ENCODE measurements at places on chromosomes 11 and 22.

GRCh38 chr11:10573556-10573955 is 5.1 kb upstream of the LYVE1 start:
- DNase-seq: no peak

- no peak for DNase-seq
These were observed 8.0 kb downstream of the LAYN start for GRCh38 chr11:111548525-111548924.

- no peak for DNase-seq
These were observed 70.7 kb downstream of the MN1 start for GRCh38 chr22:27730641-27731433.

DNA sequence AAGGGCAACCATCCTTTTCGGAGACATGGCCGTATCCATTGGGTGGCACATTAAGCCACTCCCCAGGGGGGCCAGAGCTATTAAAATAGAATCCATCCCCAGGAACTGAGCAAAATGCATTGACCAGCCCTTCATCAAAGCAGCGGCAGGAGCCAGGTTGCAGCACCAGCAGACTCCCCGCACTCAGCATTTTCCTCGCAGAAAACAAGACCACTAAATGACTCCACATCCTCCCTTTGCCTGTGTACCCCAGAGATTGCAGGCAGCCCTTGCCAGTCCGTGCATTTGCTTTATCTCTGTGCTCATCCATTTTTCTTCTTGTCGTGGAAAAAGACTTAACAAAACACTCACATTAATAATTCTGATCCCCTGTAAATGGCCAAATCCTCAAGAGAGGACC is 144.4 kb upstream of the LARGE1 start:
- DNase-seq: no peak

- DNase-seq: no peak
These were observed 12.4 kb upstream of the NAP1L4 start for GRCh38 chr11:3004481-3004880.

GRCh38 chr22:28904211-28904896 is 21.0 kb downstream of the ZNRF3 start:
- DNase-seq: no peak

- DNase-seq: no peak
These were observed 993 bp upstream of the SFI1 start for GRCh38 chr22:31495343-31495742.

GRCh38 chr11:20357150-20357549 is 6.4 kb upstream of the HTATIP2 start:
- no peak for DNase-seq

DNA sequence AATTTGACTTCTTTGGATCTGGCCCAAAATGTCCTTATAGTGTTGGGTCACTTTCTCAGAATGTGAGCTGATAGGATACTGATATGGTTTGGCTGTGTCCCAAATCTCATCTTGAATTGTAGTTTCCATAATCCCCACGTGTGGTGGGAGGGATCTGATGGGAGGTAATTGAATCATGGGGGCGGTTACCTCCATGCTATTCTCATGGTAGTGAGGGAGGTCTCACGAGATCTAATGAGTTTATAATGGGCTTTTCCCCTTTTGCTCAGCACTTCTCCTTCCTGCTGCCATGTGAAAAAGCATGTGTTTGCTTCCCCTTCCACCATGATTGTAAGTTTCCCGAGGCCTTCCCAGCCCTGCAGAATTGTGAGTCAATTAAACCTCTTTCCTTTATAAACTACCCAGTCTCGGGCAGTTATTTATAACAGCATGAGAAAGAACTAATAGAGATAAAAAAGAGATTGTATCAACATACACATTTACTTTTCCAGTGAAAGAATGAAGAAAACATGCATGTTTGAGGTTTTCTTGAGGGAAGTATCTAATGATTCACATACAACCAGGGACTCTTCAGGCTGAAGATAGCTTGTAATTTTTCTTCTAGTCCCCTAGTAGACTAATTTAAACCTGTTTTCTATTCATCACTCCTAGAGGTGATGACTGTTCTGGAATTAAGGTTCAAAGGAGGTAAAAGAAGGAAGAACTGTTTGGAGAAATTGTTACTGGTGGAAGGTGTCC is 17.3 kb upstream of the CSTF3 start:
- DNase-seq: no peak

DNA sequence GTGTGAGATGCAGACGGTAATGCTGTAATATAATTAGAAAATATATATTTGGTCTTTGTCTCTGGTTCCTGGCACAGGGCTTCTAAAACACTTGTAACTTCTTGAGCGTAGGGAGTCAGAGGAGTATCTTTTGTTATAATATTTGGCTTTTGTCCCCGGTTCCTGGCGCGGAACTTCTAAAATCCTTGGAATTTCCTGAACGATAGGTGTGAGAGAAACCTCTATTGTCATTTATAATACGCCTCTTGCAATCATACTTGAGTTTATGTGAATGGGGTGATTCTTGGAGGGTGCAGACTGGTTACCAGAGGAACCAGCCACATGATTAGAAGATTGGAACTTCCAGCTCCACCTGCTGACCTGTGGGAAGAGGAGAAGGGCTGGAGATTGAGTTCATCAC is 54.1 kb upstream of the ZBED5 start:
- no peak for DNase-seq

DNA sequence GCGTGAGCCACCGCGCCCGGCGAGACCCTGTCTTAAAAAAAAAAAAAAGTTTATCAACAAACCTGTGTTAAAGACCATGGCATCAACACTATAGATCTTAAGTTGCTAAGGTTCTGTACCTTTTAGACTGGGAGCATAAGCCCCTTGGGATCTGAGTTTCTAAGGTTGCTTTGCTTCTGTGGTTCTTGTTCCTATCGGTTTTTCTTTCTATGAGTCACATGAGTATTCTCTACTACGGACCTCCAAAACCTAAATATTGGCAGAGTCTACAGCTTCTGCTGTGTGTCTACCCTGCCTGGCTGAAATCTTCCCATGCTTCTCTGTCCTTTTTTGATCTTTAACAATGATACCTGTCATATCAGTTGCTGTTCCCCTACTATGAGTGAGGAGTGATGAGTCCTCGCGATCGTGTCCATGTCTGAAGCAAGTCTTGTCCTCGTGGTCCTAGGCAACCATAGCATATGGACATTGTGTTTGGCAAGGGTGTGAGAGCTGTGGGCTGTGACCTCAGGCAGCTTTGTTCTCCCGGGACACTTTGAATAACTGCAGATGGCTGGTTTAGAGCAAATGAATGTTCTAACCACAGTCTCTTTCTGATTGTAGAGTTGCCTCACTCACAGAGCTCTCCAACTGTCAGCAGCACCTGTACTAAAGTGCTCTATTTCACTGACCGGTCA is 9.0 kb upstream of the DLAT start:
- no peak for DNase-seq

GRCh38 chr11:62421996-62422395 is 3.2 kb downstream of the SCGB1A1 start:
- DNase-seq: no peak

GRCh38 chr11:34629711-34630110 is 8.8 kb downstream of the EHF start:
- DNase-seq: no peak

DNA sequence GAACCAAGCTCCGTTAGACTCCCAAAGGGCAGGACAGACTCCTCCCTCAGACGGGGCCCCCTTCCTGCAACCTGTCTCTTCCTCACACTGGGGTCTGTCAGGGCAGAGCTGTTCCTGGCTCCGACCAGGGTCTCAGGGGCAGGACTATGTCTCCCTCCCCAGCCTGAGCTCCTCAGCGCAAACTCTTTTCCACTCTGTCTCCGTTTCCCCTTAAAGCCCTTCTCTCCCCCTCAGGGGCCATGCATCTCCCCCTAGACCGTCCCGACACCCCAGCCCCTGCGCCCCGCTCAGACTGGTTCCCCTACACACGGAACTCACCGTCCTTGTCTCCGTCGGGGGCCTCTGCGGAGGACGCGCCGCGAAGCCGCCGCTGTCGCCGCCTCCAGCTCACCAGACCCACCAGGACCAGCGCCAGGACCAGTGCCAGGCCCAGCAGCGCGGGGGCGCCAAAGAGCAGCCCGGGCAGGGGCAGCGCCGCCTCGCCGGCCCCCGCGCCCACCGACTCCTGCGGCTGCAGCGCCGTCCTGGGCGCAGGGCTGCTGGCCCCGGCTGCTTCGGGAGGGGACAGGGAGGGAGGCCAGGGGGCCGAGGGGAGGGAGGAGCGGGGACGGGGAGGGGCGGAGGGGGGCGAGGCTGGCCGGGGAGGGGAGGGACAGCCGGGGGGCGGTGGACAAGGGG is 684 bp downstream of the TNFRSF13C start:
- DNase-seq: peak; percentile 63

DNA sequence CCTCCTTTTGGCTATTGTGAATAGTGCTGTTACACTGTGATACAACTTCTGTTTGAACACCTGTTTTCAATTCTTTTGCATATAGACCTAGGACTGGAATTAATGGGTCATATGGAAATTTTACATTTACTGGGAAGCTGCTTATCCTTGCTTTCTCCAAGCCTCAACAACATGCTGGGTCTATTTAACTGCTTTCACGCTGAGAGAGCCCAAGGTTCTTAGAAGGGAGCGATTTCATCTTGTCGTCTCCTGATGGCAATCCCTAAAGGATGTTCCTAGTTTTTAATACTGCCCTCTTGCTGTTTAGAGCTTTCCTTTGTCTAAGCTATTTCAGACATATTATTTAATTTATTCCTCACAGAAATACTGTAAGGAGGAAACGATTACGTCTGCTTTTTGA is 15.5 kb downstream of the IRAG1 start:
- DNase-seq: no peak

- no peak for DNase-seq
These were observed 29.2 kb upstream of the SCN3B start for GRCh38 chr11:123683428-123684170.

DNA sequence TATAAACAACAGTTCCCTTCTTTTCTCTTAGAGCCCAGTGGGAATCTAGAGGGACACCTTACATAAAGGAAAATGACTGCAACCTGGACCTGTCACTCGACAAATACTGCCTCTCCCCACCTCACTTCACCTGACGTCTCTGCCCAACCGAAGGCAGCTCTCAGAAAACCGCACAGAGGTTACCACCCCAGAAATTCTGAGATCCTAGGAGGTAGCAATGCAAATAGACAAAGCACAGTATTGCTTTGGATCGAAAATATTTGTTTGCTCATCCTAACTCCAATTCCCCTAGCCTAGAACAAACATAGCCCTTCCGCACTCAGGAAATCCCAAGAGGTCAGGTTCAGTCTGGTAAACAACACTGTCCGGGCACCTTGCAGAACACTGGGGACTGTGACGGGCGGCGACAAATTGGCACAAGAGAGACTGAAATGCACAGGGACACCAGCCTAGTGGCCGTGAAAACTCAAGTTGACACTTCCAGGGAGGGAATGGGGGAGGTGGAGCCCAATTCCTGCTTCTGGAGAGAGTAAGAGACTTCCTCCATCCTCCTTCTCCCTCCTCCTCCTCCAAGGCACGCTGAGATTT is 420 bp upstream of the TRIM44 start:
- no peak for DNase-seq

- DNase-seq: no peak
These were observed 2.0 kb upstream of the ASCL2 start for GRCh38 chr11:2272228-2272945.

DNA sequence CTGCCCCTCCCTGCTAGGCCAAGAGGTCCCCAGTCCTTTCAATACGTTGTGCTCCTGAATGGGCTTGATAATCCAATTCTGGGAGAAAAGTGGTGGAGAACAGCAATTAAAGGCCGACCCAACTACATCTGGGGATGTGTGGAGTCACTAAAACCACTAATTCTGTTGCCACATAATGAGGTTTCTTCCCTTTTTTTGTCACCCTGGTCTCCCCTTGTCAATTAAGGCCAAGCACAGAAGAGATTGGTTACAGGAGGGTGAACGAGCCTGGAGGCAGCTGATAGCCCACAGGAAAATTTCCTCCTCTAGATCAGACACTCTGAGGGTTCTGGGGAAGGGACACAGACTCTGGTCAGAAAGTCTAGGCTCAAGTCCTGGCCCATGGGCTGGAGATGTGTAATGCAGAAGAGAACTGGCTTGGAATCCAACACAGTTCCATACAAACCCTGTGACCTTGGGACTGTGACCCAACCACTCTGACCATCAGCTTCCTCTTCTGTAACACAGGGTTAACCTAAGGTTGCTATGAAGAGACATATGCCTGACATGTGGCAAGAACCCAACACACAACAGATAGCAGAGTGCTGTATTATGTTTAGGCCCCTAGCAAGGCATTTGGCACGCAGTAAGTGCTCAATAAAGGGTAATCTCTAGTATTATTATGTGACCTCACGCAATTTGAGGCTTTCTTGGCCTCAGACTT is 146.4 kb downstream of the CHST1 start:
- DNase-seq: no peak

- DNase-seq: no peak
These were observed 48.4 kb upstream of the SYT7 start for GRCh38 chr11:61629082-61629833.

DNA sequence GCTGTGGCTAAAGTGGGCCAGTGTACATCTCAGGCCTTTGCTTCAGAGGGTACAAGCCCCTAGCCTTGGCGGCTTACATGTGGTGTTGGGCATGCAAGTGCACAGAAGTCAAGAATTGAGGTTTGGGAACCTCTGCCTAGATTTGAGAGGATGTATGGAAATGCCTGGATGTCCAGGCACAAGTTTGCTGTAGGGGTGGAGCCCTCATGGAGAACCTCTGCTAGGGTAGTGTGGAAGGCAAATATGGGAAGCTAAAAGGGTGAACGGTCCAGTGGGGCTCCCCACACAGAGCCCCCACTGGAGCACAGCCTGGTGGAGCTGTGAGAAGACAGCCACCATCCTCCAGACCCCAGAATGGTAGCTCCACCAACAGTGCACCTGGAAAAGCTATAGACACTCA is 28.5 kb upstream of the PGR start:
- DNase-seq: no peak

- DNase-seq: no peak
These were observed 58.5 kb downstream of the IGLL5 start for GRCh38 chr22:22946131-22946530.

GRCh38 chr11:119266517-119267255 is 50.2 kb downstream of the MCAM start:
- no peak for DNase-seq

DNA sequence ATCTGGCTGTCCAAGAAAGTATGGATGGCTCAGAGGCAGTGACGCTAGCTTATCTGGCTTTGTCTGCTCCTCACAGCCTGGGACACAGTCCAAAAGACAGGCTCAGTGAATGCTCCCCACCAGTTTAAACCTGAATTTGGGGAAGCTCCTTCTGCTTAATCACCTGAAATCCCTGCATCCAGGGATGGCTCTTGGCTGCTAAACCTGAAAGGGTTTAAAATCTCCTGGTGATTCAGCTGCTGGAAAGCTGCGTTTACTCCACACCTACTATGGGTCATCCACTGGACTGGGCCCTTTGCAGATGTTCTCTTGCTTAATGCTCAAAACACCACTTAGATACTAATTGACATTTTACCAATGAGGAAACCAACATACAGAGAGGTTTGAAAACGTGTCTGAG is 302.0 kb upstream of the NARS2 start:
- no peak for DNase-seq

Data from stimulated activated CD8-positive, alpha-beta memory T cell treated with anti-CD3 and anti-CD28 coated beads, Interleukin-15, amount 100 ng/mL, for 48 hours (primary cell).